ENCODE measurements at places on chromosomes 7 and 10. TPM values are rescaled to one million over a fixed set of nuclear protein-coding genes. Genes with fewer than 3 reads are reported as not detected.

DNA sequence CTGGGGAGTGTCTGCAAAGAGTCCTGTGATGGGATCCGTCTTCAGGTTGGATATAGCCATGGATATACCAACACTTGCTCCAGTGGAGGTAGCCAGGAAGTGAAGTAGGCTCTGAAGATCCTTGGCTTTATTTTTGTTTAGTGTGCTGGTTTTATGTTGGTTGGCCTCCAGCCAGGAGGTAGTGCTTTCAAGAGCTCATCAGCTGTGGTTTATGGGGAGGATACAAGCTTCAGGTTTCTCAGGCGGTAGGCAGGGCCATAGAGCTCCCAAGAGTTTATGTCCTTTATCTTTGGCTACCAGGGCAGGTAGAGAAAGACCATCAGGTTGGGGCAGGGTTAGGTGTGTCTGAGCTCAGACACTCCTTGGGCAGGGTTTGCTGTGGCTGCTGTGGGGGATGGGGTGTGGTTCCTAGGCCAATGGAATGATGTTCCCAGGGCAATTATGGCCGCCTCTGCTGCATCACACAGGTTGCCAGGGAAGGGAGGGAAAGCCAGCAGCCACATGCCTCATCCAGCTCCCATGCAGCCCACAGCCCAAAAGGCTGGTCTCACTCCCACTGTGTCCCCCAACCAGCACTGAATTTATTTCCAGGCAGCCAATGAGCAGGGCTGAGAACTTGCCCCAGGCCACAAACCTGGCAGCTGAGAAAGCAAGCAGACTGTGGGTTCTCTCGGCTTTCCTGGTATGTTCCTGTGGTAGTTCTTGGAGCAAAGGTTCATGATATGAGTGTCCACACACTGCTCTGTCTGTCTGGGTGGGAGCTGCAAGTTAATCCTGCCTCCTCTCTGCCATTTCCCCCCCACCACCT is 67.0 kb upstream of the PRLHR start:
- DNase-seq = no peak

DNA sequence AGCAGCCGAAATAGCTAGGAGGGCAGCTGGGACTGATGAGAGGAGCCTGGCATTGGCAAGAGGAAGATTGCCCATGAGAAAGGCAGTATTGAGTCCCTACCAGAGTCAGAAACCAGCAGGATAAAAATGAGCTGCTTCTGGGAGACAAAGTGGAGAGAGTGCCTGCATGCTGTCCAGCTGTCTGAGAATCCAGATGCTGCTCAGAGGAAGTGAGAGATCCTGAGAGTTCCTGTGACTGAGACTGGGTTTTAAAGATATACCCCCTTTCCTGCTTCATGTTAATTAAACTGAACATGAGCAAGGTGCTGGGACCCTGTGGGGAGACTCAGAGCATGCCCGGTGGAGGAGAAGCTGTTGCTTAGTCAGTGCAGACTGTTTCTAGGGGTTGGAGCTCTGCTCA is 107.5 kb downstream of the KIF20B start:
- no peak for DNase-seq

FKBP6 gene
- not detected for polyA plus RNA-seq

DNA sequence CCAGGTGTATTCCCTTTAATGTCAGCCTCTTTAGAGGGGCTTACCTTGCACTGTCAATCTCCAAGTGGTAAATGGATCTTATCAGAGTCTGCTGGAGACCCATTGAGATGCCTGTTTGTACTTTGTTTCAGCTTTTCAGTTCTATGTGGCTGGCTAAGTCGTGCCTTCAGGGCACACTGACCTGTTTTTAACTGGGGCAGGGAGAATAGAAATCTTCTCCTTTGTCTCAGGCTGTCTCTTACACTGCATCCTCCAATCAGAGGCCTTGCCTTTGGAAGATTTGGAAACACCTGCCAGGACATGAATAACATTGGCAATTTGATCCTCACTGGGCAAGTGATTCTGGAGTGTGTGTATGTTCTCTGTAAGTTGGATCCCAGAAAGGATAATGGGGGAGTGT is 65.0 kb downstream of the POU6F2 start:
- no peak for DNase-seq

TMEM225B gene
- polyA plus RNA-seq = 0.44 TPM

DNA sequence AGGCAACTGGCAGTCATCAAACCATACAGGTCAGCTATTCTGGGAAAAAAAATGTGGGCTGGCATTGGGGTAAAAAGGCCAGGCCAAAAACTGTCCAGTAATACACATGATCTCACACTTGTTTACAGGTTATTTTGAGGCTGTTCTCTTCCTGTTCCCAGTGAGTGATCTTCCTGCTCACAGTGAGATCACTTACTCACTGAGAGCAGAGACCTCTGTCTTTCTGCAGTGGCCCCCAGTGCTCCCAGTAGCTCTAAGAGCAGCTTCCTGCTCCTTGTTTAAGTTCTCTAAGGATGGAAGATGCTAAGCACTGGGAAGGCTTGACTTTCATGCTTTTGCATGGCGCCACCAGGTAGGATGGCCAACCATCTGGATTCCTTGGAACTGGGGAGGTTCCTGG is 93.5 kb upstream of the KIAA1217 start:
- DNase-seq = peak; percentile 2

- peak; percentile 86 for DNase-seq
Observed at GRCh38 chr10:125006921-125007426, 65.1 kb downstream of the ZRANB1 start.

DNA sequence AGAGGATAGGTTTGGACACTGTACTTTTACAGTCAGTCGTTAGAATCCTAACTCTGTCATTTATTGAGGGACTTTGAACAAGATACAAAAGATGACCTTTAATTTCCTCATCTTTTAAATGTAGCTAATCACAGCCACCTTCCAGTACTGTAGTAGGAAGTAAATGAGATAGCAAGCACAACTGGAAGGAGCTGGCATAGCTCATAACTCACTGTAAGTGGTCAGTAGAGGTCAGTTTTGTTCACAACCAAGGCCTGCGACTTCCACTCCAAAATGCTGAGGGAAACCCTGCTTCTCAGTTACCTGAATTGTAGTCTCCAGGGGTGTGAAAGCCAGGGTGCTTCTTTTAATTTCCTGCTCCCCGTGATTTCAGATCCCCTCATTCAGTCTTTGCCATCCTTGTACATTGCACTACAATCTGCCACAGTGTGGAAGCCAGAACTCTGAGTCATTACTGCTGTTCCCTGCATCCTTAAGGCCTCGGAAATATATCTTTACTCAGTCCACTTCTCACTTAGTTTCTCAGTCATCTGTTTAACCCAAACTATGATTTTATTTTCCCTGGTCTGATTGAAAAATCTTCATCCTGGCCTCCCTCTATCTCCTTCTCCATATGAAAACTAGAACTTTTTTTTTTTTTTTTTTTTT is 361.2 kb downstream of the NRG3 start:
- no peak for DNase-seq

- peak; percentile 43 for DNase-seq
Observed at GRCh38 chr7:116211913-116212596, 1.7 kb downstream of the TES start.

DNA sequence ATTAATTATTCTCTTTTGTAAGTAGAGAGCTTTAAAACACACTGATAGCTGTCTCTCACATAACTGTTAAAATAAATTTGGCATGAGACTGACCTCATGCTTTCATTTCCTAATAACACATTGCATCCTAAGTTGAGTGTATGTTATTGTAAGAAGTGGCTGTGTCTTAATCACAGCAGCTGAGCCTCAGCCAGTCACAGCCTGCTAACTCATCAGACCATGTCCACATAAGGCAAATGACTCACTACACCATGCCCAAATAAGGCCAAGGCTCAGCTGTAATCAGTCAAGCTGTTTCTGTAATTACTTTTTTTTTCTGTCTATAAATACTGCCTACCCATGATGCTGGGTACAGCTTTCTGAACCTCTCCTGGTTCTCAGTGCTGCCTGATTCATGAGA is 860.9 kb downstream of the XPNPEP1 start:
- DNase-seq = peak; percentile 61

SLC26A5 gene
- polyA plus RNA-seq = not detected

- no peak for DNase-seq
Observed at GRCh38 chr10:15705298-15705697, 14.4 kb downstream of the ITGA8 start.

GRCh38 chr10:51524041-51524440 is 175.4 kb downstream of the CSTF2T start:
- DNase-seq = peak; percentile 73

CAV2 gene
- polyA plus RNA-seq = 358 TPM

DNA sequence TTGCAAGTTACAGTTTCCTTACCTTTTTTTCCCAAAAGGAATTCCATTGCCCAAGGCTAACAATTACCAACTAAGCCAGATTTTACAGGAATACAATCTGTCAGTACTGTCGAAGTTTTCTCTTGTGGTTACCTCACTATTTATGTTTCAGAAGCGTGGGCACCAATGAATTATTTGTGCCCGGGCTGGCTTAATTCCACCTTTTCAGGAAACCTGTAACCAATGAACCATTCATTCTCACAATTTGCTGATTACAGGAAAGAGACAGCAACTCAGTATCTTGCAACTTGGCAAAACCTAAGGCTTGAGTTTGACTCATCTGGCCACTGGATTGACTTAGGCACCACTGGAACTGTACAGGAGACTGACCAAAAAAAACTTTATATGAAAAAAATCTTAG is 485.6 kb downstream of the INHBA start:
- DNase-seq = peak; percentile 1

GRCh38 chr10:759898-760477 is 70.5 kb upstream of the DIP2C start:
- no peak for DNase-seq

SCART1 gene
- 0.15 TPM for polyA plus RNA-seq

- no peak for DNase-seq
Observed at GRCh38 chr10:74674927-74675326, 151.5 kb upstream of the KAT6B start.

DNA sequence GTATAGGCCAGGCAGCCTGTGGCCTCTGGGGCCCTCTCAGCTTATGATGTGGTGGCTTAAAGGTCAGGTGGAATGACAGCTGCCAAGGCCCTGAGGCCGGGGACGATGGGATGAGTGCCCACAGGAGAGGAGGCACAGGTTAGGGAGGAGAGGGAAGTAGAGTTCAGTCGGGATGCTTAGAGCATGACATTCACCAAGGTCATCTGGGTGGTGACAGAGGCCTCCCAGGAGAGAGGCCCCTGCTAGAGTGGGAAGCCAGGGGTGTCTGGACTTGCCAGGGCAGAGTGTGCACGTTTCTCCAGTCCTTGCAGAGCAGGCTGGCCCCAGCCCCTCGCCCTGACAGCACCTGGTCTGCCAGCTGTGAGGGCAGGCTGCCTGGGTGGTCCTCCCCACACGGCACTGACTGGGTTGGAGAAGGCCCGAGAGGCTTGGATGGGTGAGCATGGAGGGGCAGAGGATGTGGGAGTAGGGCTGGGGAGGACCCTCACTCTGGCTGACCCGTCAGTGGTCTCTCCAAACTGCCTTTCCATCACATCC is 1.5 kb downstream of the CALHM1 start:
- no peak for DNase-seq

- peak; percentile 59 for DNase-seq
Observed at GRCh38 chr10:110527731-110528171, 30.0 kb downstream of the DUSP5 start.

- no peak for DNase-seq
Observed at GRCh38 chr10:65798133-65798532, 1127.7 kb upstream of the LRRTM3 start.

GRCh38 chr7:45211066-45211465 is 53.5 kb downstream of the RAMP3 start:
- no peak for DNase-seq

MARVELD1 gene
- 27.6 TPM for polyA plus RNA-seq

DNA sequence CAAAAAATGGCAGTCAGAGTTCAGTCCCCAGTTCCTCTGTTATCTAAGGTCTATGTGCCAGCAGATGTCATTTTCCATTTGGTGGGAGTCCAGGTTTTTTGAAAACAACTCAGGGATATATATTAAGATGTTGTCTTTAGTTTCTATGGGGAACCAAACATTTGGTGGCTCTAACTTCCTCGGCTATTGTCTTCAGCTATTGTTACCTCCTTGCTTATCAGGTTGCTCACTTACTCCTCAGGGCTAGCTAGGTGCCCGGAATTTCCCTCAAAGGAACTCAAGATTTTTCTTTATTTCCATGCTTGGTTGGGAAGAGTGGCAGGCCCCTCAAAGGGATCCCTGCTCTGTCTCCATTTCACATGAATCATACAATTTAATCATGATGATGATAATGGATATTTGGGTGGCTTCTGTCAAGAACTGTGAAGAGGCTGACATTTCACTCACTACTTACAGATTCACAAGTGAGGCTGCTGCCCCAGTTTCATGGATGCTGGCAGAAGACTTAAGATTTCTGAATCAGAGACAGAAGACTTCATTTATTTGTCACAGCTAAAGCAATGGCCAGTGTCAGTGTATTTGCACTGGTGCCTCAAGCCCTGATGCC is 182.8 kb downstream of the PKD1L1 start:
- no peak for DNase-seq

DNA sequence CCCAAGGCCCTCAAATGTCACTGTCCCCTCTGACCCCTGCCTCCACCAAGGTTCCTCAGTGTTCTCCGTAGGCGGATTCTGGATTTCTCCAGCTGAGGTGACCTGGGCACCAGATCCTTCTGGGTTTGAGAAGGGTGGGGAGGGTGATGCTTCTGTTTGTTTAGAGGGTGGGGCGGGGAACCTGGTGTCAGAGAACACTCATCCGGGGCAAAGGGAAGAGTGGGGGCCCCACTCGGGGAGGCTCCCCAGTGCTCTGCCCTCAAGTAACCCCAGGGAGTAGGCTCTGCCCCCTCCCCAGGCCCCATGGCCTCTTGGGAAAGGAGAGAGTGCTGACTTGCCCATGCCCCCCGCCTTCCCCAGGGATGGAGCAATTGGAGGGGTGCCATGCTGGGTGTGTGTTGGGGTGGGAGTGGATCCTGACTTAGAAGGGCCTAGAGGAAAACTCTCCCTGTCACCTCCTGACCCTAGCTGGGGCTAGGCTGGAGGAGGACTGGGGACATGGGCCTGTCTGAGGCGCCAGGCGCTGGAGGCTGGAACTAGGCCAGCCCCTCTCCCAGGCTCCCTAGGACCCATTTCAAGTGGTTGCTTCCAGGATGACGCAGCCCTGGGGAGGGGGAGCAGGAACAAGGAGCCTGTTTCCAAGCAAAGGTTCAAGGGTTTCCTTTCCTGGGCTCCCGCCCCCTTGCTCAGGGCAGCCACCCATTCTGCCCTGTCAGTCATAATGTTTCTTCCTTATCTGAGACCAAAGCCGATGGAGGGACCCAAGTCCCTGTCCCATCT is 27.9 kb downstream of the KAZALD1 start:
- DNase-seq = no peak

GRCh38 chr7:149443523-149443922 is 17.3 kb downstream of the ZNF777 start:
- no peak for DNase-seq

ADAM22 gene
- 0.09 TPM for polyA plus RNA-seq

PRTFDC1 gene
- polyA plus RNA-seq = 16.0 TPM

RHEB gene
- polyA plus RNA-seq = 235 TPM

- DNase-seq = no peak
Observed at GRCh38 chr7:49669285-49669684, 104.2 kb upstream of the VWC2 start.

- no peak for DNase-seq
Observed at GRCh38 chr7:33190688-33191304, 61.4 kb downstream of the BBS9 start.
